ENCODE measurements at places on chromosomes 7 and 10.

GRCh38 chr7:31111109-31111451 is 59.0 kb downstream of the ADCYAP1R1 start:
- no peak for DNase-seq

- no peak for DNase-seq
Observed at GRCh38 chr10:116120688-116121455, 152.1 kb downstream of the GFRA1 start.

DNA sequence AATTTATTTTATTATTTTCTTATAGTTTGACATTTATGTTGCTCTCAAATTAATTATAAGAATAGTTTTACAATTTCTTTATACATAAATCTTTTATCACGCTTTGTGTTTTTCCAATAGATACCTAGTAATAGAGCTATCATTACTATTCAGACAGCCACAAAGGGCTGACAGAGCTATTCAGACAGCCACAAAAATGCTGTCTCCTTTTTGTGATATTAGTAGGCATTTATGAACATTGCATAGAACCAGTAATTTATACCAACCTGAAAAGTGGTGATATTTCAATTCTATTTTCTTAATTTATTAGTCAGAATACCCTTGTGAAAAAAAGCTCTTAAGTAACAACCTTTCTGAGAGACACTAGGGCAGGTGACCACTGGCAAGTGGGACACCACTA is 34.2 kb upstream of the IGFBP3 start:
- DNase-seq = no peak

- DNase-seq = no peak
Observed at GRCh38 chr10:28181478-28182096, 121.3 kb downstream of the MPP7 start.

DNA sequence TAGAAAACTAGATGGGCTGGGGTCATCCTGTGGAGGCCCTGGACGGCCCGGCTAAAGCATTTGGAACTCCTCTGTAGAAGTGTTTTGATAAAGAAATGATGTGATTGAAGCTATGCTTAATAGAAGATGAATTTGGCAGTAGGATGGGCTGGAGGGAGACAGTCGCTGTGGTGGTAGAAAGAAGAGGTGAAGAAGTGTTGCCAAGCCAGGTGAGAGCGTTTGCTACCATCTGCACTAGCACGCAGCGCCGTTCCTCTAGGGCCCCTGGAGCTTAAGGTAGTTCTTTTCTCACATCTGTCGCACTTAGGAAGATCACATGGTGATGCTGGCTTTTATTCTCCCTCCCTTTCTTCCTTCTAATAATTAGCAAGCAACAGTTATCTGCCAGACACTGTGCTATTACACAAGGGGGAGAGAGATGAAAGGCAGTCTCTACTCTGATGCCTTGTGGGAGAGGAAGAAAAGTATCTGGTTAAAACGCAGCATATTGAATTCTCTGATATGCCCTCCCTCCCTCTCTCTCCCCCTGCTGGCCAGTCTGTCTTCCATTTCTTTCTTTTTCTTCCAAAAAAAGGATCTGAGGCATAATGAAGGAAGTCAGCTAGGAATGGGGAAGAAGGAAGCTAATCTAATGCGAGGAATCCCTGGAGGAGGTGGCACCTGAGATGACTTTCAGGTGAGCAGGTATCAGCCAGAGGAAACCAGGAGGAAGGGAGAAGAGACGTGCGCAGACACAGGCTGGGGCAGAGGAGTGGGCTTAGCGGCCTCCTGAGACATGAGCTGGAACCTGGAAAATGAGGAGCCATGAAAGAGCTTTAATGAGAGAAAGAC is 162.3 kb upstream of the KLF14 start:
- no peak for DNase-seq

Measured in cortex of kidney (tissue), 1 donor.